ENCODE measurements at places on chromosomes 12 and 14.

DNA sequence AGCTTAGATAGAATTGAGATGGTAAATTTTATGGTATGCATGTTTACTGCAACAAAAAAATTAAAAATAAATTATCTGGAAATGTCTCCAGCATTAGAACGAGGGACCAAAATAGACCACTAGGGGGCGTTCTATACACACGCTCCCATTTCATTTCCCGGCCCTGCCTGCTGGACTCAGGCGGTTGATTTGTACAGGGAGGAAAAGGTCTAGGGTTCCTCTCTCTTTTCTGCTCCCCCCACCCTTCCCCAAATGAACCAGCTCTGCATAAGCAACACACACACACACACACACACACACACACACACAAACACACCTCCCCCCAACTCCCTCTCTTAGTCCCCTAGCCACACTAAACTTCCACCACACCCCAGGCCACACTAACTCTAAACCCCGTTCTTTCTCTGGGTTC lies 7.8 kb upstream of the DTX1 start:
- DNase-seq, result no peak

GRCh38 chr12:119175081-119175480 lies 3.6 kb upstream of the HSPB8 start:
- DNase-seq, result no peak

DNA sequence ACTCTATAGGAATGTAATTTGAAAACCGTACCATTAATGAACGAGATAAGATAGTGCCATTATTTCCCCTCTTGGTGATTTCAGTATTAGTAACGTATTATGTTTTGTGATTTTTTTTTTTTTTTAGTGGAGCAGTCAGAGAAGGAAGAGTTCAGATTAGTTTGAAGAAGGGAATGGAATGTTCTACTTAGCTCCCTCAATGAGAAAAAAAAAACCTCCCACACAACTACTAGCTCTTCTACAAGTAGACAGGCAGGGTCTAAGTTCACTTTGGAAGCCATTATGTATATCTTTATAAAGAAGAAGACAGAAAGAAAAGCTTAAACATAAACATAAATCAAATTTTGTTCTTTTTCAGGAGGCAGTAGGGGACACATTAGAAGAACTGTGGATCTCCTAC lies 27.3 kb downstream of the PNMA1 start:
- no peak for DNase-seq

DNA sequence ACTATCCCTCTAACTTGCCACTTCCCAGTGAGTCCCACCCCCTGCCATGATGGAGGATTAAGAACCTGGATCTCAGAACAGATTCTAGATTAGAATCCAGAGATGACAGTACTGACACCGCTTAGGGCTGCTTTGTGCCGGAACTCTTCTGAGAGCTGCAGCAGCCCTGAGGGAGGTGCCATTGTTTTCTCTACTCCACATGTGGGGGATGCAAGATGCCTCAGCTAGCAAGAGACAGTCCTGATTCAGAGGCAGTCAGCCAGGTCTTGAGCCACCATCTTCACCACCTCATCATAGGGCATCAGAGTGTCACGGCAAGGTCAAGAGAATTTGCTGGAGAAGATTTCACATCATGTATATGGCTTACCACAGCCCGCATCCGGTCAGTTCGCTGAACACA lies 3.4 kb upstream of the PGAM5 start:
- no peak for DNase-seq

- no peak for DNase-seq
Measured at GRCh38 chr14:95287176-95287754, 32.4 kb downstream of the CLMN start.

DNA sequence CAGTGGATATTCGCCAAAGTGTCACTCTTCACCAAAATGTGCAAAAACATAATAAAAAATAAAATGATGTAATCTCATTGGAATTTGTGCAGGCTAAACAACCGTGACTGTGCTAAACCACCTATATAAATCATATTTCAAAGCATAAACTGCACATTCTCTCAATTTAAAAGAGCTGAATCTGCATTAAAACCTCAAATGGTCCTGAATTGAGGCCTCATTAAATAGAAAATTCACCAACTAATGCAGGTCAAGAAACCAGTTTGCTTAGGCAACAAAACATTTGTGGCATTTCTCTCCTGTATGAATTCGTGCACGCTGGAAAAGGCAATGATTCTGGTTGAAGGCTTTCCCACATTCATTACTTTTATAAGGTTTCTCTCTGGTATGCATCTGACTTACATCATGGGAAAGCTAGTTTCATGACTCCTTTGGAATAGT lies 80.1 kb upstream of the IFNG-AS1 start:
- DNase-seq, result no peak

- DNase-seq, result no peak
Measured at GRCh38 chr12:128661226-128661569, 162.6 kb downstream of the SLC15A4 start.

DNA sequence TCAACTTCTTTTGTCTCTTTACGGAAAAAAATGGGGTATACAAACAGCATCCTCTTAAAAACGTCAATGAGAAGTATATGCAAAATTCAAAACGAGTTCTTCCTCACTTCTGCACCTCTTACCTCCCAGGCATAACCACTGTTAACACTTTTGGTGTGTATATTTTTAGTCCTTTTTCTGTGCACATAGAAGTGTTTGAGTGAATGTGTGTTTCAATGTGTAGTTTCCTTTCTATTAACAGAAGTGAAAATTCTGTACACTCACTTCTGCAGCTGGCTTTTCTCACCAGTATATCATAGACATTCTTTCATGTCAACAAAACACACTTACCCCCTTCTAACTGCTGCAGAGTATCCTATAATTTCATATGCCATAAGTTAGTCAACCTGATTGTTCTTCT lies 5.4 kb downstream of the UBR7 start:
- DNase-seq, result no peak
